ENCODE measurements at places on chromosomes 12 and 14.
A peak's percentile ranks its signal among the peaks of the same experiment; 100 is the strongest.

- DNase-seq = peak; percentile 59
These were observed 120.9 kb upstream of the BCL2L14 start for GRCh38 chr12:11949738-11950411.

- no peak for DNase-seq
These were observed 8.4 kb downstream of the AHNAK2 start for GRCh38 chr14:104969741-104970230.

DNA sequence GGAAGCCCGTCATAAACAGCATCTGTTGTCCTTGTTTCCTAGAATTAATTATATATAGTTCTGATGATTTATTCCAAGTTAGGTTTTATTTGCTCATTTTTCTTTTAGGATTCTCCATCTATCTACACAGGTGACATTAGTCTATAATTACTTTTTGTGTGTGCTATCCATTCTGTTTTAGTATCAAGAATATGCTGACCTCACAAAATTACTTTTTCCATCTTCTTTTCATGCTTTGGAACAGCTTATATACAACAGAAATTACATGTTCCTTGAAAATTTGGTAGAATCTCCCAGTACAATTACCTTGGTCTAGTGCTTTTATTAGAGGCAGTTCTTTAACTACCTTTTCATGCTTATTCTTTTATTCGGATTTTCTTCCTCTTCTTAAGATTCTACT, 54.3 kb upstream of the CATSPERB start:
- no peak for DNase-seq

DNA sequence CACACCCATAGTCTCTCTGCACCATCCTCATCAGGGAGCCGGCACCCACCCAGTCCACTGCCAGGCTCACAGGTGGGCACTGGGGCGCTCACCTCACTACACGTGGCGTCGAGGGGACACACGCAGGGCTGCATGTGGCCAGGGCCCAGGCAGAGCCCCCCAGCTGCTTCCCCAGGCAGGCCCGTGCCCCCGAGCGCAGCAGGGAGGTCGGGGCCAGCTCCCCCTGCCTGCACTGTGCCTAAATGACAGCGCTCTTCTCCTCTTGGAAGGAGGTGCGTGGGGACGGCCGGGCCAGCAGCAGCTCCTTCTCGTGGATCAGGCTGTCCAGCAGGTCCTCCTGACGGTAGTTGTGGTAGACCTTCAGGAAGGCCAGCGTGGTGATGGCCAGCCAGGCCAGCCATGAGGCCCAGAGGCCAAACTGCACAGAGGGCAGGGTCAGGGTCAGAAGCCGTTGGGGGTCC, 11.3 kb downstream of the TMEM179 start:
- peak; percentile 21 for DNase-seq

DNA sequence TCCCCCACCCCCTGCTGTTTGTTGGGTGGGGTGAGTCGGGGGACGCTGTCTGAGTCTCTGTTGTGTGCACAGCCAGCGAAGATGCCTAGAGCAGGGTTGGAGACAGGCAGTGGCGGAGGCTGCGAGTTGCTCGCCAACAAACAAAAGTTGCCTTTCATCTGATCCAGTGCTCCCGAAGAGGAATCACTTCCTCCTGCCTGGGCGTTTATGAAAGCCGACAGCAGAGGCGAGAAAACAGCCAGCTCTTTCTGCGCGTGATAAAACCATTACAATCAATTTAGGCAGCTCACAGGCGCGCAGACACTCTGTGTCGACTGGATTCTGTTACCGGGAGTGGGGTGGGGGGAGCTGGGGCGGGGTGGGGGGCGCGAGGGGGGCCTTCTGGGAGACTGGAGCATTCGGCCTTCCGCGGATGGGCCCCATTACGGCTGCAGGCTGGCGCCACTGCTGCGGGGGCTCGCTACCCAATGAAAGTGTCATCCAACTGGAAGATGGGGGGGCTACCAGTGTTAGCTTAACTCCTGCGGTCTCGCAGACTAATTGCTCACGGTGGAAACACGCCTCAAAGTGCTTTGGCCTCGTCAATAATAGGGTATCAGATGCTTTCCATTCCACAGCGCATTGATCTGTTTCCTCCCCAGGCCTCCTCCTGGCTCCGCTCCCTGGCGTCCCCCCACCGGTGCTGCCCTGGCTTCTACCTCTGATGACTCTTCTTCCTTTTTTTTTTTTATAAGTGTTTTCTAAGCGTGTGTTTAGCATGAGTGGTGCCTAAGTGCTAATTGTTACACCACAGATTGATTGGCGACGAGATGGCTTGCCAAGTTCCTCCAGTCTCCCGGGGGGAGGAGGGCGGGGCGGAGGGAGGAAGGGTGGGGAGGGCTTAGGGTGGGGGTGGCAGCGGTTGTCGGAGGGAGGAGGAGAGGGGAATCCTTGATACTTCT, 678.4 kb downstream of the MED13L start:
- peak; percentile 53 for DNase-seq

GRCh38 chr12:43957732-43958372, 122.0 kb downstream of the TMEM117 start:
- peak; percentile 38 for DNase-seq

DNA sequence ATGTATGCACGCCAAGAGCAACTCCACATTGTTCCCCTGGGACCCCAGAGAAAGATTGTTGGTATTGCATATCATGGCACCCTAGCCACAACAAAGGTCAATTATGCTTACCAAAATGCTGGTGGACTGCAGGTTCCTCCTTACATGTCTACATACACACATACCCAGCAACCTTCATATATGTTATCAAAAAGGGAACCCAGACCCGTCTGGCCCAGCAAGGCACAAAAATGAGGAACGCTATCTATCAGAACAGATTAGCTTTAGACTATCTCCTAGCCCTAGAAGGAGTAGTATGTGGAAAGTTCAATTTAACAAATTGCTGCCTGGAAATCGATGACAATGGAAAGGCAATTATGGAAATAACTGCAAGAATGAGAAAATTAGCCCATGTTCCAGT, 61.5 kb downstream of the DHRS2 start:
- no peak for DNase-seq

- DNase-seq = no peak
These were observed 225.4 kb downstream of the BTG1 start for GRCh38 chr12:91920276-91920675.

DNA sequence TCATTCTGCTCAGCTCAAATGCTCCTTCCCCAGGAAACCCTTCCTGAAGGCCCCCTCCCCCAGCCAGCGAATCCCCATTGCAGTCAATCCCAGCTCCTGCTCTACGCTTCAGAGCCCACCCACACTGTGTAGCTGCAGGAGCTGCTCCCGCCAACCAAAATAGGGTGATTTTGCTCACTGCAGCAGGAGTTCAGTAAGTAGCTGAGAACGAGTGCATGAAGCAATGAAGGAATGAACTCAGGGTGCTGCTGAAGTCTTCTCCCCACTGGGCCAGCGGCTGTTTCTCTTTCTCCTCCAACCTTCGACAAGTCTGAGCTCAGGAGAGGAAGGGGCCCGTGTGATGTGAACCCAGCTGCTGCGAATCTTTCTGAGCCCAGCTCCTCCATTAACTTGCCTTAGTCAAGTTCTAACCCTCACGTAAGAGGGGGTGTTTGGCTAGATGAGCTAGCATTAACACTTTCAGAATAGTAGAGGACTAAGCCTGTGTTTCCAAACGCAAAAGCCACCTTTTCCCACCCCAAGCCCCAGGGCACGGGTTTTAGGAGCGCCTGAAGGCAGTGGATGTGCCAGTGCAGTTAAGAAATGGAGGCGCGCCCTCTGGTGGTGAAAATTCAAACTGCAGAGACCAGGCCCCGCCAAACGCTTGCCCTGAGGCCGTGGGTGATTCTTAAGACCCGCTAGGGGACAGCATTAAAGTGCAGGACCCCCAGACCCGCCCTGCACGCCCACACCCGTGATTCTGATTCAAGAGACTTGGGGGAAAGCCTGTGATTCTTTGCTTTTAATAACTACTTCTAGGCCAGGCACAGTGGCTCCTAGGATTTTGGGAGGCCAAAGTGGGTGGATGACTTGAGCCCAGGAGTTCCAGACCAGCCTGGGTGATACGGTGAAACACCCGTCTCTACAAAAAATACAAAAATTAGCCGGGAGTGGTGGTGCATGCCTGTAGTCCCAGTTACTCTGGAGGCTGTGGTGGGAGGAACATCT, 11.9 kb upstream of the SERPINA4 start:
- DNase-seq = peak; percentile 67

- DNase-seq = peak; percentile 38
These were observed 2.8 kb downstream of the SRSF9 start for GRCh38 chr12:120466560-120467315.

- no peak for DNase-seq
These were observed 850.8 kb downstream of the TMTC2 start for GRCh38 chr12:83537428-83538053.

- no peak for DNase-seq
These were observed 93.3 kb downstream of the CALM1 start for GRCh38 chr14:90489916-90490719.

DNA sequence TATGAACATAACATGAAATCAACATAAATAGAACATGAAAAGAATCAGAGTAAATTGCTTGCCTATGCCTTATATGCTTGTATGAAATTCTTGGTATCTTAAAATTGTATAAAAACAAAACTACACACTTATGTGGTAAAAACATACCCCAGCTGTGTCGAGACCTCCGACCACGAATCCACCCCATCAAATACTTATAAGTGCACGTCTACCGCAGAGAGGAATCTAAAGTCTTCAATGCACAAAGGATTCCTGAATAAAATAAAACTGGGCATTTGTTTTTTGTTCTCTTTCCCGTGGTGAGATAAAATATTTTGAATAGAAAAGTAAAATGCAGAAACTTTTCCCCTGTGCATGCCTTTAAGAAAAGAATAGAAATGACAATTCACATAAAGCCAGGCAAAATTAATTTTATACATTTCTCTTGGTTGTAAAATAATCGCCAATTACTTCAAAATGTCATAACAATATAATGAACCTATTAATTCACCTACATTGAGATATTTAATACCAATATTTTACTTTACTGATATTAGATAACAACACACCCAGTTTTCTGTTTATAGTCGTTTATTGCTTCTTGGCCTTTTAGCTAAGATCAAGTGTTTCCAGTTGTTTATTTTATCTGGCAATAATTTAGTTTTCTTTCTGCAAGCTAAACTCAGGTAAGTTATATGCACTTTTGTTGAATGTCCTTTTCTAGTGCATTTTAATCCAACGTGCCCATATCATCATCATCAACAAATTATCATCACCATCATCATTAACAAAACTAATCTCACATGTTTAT, 1.0 kb downstream of the KLRK1 start:
- no peak for DNase-seq

DNA sequence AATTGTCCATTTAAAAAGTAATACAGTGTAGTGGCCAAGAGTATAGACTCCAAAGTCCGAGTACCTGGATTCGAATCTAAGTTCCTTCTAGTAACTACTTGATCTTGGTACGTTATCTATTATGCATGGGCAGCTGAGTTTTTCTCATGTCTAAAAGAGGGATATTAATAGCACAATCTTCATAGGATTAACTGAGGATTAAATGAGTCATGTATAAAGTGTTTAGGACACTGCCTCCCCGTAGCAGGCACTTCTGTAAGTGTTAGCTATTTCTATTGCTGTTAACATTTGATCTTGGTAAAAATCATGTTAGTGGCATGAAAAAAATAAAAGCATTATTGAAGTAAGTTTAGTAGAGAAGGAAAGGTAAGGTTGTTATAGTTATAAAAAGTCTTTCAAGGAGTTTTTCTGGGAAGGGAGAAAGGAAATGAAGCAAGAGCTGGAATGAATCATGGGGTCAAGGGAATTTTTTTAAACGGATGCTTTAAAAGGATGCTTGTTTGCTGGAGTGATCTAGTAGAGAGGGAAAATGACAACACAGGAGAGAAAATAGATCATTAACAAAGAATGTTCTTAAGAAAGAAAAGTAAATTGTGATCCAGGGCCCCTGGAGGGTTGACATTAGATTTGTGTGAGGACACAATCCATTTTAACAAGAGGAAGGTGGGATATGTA, 502.2 kb upstream of the USP15 start:
- no peak for DNase-seq

GRCh38 chr14:65594153-65594881, 181.8 kb downstream of the FUT8 start:
- DNase-seq = no peak

DNA sequence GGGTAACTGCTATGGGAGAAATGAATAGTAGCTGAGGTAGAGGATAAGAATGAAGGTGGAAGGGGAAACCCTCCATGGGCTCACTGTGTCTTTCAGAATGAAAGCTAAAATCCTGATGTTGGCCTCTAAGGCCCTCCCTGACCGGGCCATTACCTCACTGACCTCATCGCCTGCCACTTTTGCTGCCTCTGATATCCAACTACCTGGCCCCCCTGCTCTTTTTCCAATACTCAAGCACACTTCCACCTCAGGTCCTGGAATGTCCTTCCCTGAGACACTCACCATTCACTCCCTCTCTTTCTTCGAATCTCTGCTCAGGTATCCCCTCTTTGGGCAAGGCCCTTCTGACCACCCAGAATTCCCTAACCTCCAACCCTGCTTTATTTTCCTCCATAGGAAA, 1.4 kb upstream of the BATF start:
- DNase-seq = no peak

GRCh38 chr12:99619389-99620158, 28.0 kb upstream of the GARIN6 start:
- DNase-seq = no peak

- no peak for DNase-seq
These were observed 195.9 kb upstream of the FBXO33 start for GRCh38 chr14:39628087-39628486.

DNA sequence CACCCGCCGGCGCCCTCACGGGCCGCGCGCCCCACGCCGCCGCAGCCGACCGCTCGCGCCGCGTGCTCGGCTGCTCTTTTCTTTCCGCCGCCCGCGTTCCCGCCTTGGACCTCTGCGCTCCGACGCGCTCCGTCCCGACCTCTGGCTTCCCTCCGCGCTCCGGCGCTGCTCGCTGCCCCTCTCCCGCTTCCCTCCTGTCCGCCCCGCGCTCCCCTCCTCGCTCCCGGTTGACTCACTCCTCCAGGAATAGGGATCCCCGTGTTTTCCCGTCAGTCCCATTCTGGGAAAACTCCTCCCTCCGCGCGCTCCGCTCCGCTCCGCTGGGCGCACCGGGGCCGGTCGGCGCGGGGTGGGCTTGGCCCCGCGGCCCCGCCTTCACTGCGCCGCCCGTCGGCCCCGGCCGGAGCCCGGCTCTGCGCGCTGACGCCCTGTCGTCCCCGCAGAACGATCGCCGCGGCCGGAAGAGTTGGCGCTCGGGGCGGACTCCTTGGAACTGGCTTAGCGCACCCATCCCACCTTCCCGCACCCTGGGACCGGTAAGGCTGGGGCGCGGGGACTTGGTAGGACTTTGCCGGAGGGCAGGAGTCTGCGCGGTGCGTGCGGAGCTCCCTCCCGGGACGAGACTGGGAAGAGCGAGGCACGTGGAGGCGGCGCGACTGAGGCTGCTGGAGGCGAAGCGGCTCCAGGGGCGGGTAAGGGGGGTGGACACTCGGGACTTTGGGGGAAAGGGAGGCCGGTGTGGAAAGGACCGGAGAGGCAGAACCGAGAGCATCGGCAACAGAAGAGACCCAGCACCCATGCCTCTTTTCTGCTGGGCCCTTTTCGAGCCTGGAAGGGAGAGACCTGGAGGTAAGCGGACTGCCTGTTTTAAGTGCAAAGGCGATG, 550 bp downstream of the TEAD4 start:
- peak; percentile 65 for DNase-seq

- DNase-seq = no peak
These were observed 205.7 kb upstream of the NPAS3 start for GRCh38 chr14:32733015-32733414.

- DNase-seq = peak; percentile 48
These were observed 8.7 kb upstream of the TESPA1 start for GRCh38 chr12:54993181-54993835.
